ENCODE measurements at places on chromosomes 13 and 19.

- no peak for DNase-seq
Observed at GRCh38 chr13:40342461-40342860, 324.0 kb downstream of the FOXO1 start.

DNA sequence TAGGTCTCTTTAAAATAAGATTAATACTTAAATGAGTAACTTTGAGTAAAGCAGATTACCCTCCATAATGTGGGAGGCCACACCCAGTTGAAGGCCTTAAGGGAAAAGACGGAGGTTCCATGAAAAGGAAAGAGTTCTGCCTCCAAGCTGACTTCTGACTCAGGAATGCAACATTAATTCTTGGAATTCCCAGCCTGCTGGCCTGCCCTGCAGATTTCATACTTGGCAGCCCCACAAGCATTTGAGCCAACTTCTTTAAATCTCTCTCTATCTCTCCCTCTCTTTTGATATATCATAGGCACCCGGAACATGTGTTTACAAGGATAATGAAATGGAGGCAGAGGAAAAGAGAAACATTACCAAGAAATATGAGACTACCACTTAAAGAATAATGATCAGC, 902.3 kb upstream of the MIR17HG start:
- no peak for DNase-seq

DNA sequence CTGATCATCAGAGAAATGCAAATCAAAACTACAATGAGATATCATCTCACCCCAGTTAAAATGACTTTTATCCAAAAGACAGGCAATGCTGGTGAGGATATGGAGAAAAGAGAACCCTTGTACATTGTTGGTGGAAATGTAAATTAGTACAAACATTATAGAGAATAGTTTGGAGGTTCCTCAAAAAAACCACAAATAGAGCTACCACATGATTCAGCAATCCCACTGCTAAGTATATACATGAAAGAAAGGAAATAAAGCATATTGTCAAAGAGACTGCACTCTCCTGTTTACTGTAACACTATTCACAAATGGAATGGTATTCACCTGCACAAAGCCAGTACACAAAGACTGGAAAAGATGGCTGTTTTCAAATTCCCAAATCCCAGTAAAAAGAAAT, 1233.7 kb downstream of the PCDH17 start:
- no peak for DNase-seq

DNA sequence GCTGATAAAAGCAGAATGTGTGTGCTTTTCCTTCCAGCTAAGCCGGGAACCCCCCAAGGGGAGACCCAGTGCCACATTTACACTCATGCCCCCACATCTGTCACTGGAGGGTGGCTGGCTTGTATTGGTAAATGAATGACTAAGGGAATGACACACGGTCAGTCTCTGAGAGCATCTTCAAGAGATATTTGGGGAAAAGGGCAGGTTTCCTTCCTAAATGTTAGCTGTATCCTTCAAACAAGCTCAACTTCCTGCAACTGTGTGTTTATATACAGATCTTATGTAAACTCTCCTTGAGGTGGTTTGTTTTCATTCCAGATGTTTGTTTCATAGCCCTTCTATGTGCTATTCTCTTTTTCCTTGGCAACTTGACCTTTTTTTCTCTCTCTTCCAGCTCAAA, 192.6 kb downstream of the COL4A1 start:
- DNase-seq: no peak

DNA sequence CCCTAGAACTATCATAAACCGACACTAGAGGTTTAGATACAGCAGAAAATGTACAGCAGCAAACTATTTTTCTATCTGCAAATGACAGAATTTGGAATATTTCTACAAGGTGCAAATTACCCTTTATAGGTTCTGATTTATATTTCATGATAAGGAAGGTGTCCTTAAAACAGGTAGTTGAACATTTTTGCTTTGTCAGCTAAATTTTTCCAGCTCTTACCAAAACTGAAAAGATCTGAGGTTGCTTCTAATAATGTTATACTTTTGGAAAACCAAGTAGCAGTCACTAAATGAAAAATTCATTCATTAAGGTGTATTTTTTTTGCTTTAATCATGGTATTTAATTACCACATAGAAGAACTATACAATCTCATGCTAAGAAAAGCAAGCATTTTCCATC, 9.0 kb downstream of the SHISA2 start:
- no peak for DNase-seq

GRCh38 chr13:72504131-72504841, 223.1 kb downstream of the MZT1 start:
- DNase-seq: no peak

GRCh38 chr19:1073956-1074517, 7.1 kb downstream of the ARHGAP45 start:
- DNase-seq: no peak

DNA sequence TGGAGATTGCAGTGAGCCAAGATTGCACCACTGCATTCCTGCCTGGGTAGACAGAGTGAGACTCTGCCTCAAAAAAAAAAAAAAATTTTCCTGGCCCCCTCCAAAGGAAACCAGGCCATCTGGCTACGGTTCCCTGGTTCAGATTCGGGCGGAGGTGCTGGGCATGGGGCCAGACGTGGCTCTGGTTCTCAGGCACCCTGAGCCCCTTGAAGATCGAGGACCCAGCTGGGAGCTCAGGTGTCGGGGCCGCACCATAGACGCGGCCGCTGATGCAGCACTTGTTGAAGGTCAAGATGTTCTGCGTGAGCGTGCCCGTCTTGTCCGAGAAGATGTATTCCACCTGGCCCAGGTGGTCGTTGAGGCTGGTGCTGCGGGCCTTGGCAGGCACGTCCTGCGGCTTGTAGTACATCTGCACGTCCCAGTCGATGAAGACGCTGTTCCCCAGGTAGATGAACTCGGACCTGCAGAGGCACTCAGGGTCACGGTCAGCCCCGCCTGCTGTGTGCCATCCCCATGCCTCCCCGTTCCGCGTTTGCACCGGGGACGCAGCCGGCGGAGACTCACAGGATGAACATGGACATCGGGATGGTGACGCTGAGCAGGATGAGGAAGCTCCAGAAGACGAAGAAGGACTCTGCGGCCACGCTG, 12.3 kb downstream of the ATP8B3 start:
- no peak for DNase-seq

GRCh38 chr13:42494157-42494556, 79.8 kb upstream of the TNFSF11 start:
- no peak for DNase-seq

DNA sequence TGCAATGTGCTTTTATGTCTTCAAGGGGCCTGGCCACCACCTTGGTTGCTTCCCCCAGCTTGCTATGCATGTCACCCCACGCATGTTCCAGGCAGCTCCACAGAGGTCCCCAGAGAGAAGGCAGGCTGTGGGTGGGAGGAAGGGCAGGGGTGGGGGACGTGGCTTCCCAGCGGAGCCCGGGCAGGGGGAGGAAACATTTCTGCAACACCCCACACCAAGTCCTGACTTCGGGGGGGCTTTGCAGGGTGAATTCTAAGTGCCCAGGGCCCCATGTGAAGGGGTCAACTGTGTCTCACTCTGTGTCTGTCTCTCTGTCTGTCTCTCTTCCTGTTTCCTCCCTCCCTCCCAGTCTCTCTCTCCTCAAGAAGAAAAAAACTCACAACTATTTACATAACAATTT, 39.6 kb downstream of the LTBP4 start:
- no peak for DNase-seq

- no peak for DNase-seq
Observed at GRCh38 chr19:47832723-47833122, 11.0 kb downstream of the CRX start.

DNA sequence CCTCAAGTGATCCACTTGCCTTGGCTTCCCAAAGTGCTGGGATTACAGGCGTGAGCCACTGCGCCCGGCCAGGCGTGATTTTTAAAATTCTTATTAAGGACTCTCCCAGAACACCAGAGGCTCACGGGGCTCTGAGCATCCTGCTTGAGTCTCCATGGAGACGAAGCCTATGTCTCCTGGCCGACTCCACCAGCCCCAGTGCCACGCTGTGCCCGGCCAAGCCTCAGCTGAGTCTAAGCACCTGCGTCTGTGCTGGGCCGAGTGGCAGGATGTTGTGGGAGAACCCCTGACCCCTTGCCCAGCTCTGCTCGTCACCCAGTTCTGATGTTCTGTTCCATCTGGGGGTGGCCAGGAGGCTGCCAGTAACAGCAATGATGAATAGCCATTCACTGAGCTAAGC, 3.9 kb upstream of the CELF5 start:
- no peak for DNase-seq

Measured in stimulated activated CD4-positive, alpha-beta T cell treated with anti-CD3 and anti-CD28 coated beads, TNF-alpha, amount 100 ng/mL, for 4 hours (primary cell).